Esophagus muscularis mucosa (tissue), 4 donors: ENCODE measurements at places on chromosomes 1 and 21. TPM values are rescaled to one million over a fixed set of nuclear protein-coding genes. Genes with fewer than 3 reads are reported as not detected.
A peak's percentile ranks its signal among the peaks of the same experiment; 100 is the strongest.

DNA sequence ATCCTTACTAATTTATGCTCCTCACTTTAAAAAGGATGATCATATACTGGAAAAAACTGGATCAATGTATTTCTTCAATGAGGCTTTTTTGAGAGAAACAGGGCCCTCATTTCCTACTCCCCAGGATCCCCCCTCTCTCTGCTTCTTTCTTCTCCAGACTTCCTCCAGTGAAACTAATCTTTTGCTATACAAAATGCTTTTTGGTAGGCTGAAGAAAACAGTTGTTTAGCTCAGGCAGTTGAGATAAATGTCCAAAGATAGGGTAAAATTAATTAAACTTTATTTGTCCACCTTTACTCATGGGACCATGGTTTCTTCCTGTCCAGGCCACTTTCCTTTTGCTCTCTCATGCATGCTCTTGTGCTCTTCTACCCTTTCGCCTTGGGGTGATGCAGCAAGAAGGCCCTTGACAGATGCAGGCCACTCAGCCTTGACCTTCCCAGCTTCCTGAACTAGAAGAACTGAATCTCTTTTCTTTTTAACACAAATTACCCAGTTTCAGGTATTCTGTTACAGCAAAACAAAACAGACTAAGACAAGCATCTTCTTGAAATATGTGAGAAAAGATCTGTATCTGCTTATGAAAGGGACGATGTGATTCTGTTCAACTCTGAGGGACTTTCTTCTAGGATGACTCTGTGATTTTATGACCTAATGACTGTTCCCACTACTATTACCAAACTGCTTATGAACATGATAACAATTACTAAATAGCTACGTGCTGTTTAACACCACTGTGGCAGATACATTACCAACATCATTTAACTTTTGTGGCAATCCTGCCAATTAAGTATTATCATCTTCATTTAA, 63.7 kb downstream of the NVL start:
- no peak overlapping the region for H3K27ac ChIP-seq
- H3K4me3 ChIP-seq = no peak overlapping the region
- H3K27me3 ChIP-seq = no peaks in the 10 kb centered on the region
- H3K36me3 ChIP-seq = no peaks in the 10 kb centered on the region

DNA sequence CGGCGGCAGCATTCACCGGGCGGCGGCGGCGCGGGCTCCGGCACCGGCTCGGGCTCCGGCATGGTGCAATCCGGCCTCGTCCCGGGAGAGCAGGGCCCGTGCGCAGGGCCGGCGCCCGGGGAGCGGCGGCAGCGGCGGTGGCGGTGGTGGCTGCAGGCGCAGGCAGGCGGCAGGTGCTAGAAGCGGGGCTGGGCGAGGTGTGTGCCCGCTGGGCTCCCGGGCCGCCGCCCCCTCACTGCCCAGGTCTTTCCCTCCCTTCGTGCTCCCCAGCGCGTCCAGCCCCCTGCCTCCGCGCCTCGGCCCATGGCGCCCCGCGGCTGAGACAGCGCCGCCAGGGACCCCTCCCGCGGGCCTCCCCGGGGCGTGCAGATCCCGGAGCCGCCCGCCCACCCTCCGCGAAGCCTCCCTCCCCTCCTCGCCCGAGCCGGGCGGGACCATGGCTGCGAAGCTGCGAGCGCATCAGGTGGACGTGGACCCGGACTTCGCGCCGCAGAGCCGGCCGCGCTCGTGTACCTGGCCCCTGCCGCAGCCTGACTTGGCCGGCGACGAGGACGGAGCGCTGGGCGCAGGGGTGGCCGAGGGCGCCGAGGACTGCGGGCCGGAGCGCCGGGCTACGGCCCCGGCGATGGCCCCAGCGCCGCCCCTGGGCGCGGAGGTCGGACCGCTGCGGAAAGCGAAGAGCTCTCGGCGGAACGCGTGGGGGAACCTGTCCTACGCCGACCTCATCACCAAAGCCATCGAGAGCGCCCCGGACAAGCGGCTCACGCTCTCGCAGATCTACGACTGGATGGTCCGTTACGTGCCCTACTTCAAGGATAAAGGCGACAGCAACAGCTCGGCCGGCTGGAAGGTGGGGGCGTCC, 492 bp downstream of the FOXO6 start:
- H3K4me3 ChIP-seq = peak overlapping the region; percentile 65
- no peaks in the 10 kb centered on the region for H3K36me3 ChIP-seq
- peak overlapping the region; percentile 60 for H3K27ac ChIP-seq
- no peaks in the 10 kb centered on the region for H3K27me3 ChIP-seq
- no peak for DNase-seq

The HES2 gene
- not detected for total RNA-seq

The CACNA1S gene
- total RNA-seq = not detected

DNA sequence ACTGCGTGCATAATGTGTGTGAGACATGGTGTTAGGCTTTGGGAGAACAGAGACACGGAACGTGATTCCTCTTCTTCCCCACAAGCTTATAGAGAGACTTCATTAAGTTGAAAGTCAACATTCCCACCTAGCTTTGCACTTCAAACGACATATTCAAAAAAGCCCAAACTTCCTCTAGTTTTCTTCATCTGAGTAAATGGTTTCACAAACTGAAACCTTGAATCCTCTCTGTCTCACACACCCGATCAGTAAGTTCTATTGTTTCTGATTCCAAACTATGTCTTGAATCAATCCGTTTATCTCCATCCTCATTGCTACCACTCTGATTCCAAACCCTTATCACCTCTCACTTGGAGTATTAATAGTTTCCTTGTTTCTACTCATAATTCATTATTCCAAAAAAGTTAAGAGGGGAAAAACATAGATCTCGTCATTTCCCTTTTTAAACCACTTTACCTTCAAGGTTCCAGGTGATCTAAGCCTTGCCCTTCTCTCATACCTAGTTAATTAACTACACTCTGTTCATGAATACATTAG, 1.6 kb upstream of the METTL18 start:
- no peaks in the 10 kb centered on the region for H3K27me3 ChIP-seq
- peaks cover 17% of the 10 kb centered on the region for H3K4me1 ChIP-seq
- no peak overlapping the region for H3K27ac ChIP-seq
- DNase-seq = no peak
- H3K4me3 ChIP-seq = no peak overlapping the region

GRCh38 chr21:40547906-40548513, 298.9 kb downstream of the DSCAM start:
- peak; percentile 57 for DNase-seq
- H3K4me3 ChIP-seq = no peak overlapping the region
- H3K36me3 ChIP-seq = no peaks in the 10 kb centered on the region
- no peak overlapping the region for H3K27ac ChIP-seq

DNA sequence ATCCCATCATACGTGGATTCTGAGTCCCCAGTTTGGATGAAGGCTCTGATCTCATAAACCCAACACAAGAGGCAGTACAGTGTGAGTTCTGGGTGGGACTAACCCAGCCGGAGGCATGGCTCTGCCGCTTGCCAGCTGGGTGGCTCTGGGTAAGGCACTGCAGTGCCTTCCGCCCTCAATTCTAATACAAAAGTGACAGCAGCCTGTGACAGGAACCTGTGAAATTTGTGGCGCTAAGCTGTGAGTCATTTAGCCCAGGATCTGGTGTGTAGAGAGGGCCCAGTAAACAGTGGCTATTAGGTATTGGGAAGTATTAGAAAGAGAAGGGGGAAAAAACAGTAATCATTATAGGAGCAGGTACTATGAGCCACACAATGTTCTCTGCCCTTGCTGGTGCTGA, 23.3 kb downstream of the HSPG2 start:
- no peak overlapping the region for H3K4me3 ChIP-seq
- H3K27me3 ChIP-seq = no peaks in the 10 kb centered on the region
- H3K4me1 ChIP-seq = peaks cover 100% of the 10 kb centered on the region
- no peak for DNase-seq
